CD4-positive, alpha-beta T cell treated with Interferon alpha-2 for 1 hour (primary cell): ENCODE measurements at places on chromosomes 2 and 18.
A peak's percentile ranks its signal among the peaks of the same experiment; 100 is the strongest.

DNA sequence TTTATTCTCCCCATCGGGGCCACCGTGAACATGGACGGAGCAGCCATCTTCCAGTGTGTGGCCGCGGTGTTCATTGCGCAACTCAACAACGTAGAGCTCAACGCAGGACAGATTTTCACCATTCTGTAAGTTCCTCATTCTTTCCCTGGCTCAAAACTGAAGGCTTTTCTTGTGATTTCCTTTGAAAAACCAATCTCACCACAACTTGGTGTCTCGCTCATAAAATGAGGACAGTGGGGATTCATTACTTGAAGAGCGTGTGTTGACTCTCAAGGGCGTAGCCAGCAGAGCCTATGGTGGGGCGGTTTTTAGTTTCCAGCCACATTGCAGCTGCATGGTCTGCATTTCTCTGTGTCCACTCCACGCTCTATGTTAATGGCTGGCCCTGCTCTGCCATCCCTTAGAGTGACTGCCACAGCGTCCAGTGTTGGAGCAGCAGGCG, 29.0 kb downstream of the SLC1A4 start:
- peak; percentile 45 for DNase-seq

GRCh38 chr18:54232485-54233227, 8.2 kb upstream of the MBD2 start:
- no peak for DNase-seq

- DNase-seq, result no peak
These were observed 1234.4 kb downstream of the SUCLG1 start for GRCh38 chr2:83224591-83225200.

DNA sequence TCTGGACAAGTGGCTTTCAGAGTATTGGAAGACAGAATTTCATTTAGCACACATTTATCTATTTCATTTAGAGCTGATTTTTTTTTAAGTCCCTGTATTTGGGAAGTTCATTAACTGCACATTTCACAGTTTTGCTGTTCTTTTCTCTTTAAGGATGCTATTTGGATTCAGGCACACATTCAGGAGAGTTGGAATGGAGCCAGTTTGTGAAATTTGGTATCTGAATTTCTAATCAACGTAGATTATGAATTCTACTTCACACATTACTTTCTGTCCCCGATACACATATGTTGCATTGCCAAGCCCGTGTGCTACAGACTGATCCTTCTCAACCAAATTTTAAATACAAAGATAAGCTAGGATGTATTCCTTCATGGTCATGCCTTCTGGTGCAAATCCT, 503.9 kb downstream of the IRS1 start:
- DNase-seq, result no peak

DNA sequence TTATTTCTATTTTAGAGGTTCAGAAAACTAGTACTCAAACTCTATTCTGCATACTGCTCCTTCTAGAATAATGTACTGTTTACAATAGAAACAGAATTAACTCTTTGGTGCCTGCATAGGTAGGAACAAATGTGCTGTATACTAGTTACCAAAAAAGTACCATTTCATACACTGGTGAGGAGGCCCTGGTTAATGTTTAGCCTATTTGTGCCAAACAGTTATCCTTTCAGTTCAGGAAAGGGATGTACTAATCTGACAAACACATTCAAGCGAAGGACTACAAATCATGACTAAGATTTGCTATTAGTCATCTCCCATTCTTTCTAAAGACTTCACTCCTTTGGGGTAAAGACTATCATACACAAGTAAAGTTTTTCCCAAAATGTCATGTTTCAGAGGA, 47.4 kb downstream of the EXOC6B start:
- DNase-seq, result no peak

- DNase-seq, result no peak
These were observed 123.5 kb downstream of the MBD2 start for GRCh38 chr18:54100920-54101470.

DNA sequence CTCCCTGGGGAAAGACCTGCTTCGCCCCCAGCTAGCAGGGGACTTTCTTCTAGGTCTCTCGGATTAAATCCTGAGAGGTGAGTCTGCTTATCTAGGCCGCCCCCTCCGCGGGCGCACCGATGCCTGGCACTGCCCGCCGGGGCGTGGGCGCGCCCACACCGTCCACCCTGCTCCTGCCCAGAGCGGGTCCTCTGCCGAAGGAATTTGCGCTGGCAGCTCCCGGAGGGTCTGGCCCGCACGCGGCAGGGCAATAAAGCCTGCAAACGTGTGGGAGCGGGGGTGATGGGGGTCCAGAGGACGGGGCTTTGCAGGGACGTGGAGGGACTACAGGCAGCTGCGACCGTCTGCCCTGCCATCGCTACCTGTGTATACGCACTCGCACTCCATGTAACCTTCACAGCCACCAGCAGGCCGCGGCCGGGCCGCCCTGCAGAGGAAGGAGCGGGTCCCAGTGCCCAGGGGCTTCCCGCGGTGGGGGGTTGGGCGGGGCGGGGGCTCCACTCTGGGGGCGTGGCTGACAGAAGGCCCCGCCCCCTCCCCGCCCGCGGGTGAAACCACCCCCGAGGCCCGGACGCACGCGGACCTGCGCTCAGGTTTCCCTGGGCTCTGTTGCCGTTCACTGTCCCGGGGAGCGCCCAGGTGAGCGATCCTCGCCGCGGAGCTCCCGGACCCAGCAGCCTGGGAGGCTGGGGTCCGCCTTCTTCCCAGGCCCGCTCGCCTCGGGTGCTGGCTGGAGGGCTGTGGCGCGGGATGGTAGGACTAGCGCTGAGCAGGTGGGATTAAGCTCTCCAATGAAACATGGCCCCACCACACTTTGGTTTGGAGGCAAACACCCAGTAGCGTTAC, 174.5 kb upstream of the HS6ST1 start:
- DNase-seq, result no peak

- no peak for DNase-seq
These were observed 198.2 kb downstream of the CTNNA2 start for GRCh38 chr2:79711098-79711497.

DNA sequence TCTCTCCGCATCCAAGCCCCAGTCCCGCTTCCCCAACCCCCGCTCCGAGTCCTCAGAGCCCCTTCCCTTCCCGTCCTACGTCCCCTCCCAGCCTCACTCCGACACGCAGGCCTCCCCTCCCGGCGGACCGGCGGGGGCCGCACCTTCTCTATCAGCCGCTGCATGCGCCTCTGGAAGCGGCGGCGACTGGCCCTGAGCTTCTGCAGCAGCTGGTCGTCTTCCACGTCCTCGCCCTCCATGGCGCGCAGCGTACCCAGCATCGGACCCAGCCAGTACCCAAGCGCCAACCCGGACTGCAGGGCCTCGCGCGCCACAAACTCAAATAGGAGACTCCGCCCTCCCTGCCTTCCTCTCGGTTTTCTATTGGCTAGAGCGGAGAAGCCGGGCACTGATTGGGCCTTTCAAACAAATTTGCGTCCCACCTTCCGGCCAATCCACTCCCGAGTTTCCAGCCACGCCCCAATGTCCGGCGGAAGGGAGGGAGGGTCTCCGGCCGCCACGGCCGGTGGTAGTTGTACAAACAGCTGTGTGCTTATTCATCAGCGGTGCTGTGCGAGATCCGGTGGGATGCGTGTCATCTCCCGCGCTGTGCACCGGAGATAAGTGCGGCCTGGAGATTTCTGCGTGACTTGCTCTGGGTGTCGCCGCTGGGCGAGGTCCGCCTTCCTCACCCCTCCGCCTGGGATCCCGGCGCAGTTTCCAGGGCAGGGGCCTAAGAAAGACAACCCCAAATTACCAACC, at the start of gene HJURP:
TSS of gene HJURP (minus strand) at position 295 of the 741 bp plus-strand sequence. CDS start at position 260, 35 bp downstream.
- peak; percentile 89 for DNase-seq

DNA sequence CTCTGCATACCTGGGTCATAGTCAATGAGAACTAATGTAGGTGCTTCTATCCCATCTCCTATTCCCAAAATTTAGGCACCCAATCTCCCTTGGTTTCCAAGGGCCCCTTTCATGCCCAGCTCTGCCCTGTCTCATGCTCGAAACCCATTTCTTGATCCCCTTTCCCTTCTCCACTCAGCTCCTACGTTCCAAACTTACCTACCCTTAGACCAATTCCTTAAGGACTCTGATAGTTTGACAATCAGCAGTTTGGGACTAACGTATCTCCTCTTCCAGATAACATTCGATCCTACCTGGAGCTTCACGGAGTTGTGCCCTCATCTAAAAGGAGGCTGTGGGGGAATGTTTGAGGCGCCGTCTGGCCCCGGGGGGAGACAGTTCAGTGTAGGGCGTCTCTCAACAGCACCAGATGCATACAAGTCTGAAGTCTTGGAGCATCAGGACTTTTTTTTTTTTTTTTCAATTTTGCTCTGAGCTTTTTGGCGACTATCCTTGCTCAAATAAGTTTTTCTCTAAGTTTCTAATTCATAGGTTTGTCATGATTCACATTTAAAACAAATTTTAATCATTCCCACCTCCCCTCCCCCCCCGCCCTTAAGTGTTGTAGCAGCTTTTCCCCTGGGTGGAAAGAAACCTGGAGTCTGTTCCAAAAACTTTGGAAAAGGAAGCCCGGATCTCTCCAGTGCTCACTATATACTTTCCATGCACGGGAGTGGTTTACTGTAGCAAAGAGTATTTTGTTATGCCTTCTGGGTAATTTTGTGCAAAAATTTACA, 141.2 kb upstream of the LGALSL start:
- DNase-seq, result no peak

DNA sequence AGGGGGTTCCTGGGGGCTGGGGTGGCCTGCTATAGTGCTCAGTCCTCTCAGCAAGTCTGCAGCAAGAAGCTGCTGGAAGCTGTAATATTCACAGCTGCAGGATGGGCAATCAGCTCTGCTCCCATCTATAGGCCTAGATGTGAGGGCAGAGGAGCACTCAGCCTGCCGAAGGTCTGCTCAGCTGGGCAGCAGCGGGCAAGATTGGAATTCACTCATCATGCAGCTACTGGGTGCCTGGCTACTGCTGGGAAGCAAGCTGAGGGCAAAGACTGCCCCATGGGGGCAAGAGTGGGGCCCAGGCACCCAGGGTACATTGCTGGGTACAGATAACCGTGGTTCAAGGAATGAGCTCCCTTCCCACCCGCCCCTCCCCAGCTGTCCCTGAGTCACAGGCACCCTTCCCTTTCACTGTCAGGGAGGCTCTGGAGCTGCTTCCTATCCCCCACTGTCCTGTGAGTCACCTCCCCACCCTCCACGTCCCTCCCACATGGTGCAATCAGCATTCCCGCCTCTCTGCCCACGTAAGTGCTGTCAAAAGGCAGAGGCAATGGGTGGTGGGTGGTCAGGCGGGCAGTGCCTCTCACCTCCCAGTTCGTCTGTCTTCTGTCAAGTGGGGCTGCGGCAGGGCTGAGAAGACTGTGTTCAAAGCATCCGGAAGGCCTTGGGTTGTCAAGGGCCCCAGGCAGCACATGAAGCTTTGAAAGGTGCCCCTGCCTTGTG, 169.2 kb downstream of the TRIM43 start:
- no peak for DNase-seq

GRCh38 chr2:192017844-192018243, 171.0 kb upstream of the CAVIN2 start:
- no peak for DNase-seq

DNA sequence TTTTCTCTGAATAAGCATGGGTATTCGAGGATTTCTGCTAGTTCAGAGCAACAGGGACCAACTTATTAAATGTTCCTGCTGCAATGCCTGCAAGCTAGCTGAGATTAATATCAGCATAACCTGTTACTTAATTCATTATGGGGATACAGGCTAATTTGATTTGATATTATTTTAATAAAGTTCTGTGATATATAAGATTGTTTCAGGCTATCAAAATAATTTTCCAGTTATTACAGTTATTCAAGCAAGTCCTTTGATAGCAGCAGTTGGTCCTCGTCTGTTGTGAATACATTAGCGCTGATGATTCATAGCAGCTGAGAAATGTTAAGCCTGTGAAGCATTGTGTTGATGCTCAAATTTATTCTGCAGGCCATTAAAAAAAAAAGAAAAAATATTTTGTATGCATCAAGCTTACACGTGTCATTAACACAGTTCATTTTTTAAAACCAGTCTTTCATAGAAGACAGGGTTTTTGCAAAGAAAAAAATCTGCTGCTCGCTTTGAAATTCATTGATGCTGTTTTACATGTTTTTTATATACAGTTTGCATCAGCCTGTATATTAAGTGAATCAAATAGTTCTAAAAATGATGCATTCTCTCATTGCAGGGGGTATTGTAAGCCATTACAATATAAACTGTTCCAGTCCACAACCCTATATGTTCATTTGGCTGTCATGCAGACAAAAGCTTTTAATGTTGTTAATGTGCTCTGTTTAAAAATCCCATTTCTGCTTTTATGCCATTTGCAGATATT, 482.5 kb downstream of the BCL11A start:
- DNase-seq, result no peak

DNA sequence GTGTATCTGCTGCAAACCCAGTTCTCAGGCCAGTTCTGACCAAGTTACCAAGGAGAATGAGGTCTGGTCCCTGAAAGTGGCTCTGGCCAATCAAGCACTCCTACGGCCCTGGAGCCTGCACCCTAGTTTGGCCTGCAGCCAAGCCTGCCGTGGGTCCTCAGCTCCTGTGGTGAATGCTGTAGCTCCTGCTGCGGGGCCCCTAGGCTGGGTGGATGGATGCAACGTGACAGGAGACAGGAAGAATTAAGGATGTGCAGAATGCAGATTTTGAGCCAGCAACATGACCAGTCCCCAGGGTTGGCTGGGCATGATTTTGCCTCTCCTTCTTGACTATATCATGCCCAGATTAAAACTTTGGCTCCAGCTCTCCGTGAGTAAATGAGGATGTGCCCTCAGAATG, 97.2 kb downstream of the SMAD7 start:
- no peak for DNase-seq

DNA sequence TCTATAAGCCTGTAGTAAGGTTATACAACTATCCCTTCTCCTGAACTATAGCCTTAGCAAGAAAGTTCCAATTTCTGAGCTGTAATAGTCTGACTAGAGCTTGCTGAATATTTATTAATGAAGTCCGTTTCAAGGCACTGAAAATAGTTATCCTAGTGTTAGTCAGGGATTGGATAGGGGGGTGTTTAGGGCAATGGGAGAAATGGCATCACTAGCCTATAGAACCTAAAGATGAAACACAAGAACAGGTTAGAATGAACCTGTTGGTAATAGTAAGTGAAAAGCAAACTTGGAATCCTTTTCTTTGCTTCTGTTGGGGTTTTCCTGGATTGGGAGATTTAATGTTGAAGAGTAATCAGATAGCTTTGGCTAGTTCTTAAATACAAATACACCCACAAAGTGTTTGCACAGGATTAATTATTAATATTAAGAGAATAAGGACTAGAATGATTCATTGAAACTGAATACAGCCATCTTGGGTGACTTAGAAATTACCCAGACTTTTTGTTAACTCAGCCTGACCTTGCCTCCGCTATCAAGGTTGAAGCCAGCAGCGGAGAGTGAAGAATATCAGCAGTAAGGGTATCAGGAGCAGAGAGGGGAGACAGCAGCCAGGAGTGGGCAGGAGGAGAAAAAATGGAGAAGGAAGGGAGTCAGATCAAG, 14.4 kb downstream of the CCNT2 start:
- no peak for DNase-seq
